ENCODE measurements at places on chromosomes 5 and 9. TPM values are rescaled to one million over a fixed set of nuclear protein-coding genes. Genes with fewer than 3 reads are reported as not detected.

POU5F2 gene
- 0.06 TPM for total RNA-seq

ARL15 gene
- total RNA-seq, result 22.5 TPM

TYRP1 gene
- not detected for total RNA-seq

IL9 gene
- not detected for total RNA-seq

ANXA2R gene
- 0.17 TPM for total RNA-seq

SHB gene
- total RNA-seq, result 12.6 TPM

SLC25A2 gene
- not detected for total RNA-seq

- DNase-seq, result no peak
Observed at GRCh38 chr9:70412832-70413463, 1.5 kb downstream of the KLF9 start.

DNA sequence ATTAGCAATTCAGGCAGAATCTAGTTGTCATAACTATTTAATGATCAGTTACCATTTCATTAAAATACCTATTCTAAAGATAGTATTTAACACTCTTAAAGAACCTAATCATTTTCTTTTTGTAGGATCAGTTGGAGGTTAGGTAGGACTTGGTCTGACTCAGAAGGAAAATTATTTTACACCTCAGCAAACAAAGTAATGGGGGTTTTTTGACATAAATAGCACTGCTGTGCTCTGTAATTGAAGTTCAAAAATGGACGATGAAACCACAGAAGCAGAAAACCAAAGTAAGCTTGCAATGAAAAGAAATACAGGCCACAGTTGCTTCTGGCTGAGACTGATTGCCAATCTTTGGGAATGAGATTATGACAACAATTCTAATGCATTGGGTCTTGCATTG is 187.0 kb upstream of the TRPM3 start:
- DNase-seq, result no peak

DNA sequence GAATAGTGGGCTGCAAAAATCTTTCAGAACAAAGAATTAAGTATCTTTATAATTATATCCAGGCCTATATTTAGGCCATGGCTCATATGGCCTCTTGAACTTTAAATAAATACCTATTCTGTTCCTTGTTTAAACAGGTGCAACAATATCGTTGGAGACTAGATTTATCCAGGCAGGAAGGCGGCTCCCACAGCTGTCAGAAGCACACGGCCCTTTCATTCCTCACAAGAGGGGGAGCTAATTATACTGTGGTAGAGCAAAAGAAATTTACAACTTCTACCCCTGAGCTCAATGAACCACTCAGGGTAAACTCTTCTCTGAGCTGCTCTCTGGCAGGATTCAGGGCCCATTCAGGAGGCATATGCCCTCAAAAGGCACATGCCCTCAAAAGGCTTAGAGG is 31.3 kb downstream of the TMEM174 start:
- no peak for DNase-seq

- no peak for DNase-seq
Observed at GRCh38 chr9:127498298-127498697, 47.0 kb downstream of the LRSAM1 start.

DNA sequence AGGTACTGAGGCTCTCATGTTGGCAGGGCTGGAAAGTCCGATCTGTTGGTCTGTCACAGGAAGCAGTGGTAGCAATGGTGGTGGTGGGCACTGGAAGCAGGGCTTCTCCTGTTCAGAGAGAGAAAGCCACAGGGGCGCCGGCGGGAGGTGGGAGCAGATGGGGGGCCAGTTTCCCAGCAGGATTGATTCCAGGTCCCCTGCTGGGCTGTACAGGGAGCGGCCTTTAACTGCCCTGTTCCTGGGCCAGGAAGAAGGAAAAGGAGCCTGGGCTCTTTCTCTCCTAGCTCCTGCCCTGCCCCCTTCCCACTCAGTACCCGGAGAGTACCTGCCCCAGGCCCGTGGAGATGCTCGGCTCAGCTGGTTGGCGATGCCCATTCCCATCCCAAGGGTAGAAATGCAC is 2.6 kb upstream of the DAB2IP start:
- no peak for DNase-seq

- no peak for DNase-seq
Observed at GRCh38 chr9:22060831-22061383, 51.8 kb upstream of the CDKN2B start.

DNA sequence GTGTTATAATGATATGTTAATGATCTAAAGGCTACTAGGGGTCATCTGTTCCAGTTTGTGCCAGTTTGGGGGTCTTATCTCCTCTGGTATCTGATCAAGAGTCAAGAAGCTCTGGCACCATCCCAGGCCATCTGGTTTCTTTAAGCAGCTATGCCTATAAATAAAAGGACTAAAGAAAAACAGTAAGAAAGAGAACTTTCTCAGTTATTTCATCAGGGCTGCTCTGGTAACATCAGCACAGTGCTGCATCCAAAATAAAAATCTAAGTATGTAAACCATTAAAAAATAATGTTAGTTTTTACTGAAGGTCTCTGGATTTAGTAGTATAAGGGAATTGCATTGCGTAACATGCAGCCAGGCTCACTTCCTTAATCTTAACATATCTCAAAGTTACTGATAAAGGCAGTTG is 185.0 kb downstream of the NR2F1-AS1 start:
- DNase-seq, result no peak

- DNase-seq, result peak; percentile 100
Observed at GRCh38 chr9:136790640-136791515, at the start of gene TMEM141. TMEM141 (plus strand) TSS chr9:136791344; CDS start chr9:136791371, 27 bp downstream.

DNA sequence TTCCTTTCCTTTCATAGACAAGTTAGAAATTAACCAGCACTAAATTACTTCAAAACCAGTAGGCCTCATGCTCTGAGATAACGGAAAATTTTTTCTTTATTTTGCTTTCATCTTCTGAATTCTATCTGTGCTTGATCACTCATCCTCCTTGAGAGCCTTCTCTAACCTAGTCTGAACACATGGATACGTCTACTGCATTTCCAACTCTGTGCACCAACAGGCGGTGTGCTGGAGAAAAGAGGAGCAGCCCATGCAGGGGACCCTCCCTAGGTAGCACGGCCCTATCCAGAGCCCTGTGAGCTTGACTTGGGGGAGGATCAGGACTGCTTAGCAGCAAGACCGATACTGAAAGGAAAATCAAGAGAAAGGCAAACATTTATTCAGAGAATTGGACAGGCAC is 149.8 kb downstream of the AUH start:
- DNase-seq, result no peak

DNA sequence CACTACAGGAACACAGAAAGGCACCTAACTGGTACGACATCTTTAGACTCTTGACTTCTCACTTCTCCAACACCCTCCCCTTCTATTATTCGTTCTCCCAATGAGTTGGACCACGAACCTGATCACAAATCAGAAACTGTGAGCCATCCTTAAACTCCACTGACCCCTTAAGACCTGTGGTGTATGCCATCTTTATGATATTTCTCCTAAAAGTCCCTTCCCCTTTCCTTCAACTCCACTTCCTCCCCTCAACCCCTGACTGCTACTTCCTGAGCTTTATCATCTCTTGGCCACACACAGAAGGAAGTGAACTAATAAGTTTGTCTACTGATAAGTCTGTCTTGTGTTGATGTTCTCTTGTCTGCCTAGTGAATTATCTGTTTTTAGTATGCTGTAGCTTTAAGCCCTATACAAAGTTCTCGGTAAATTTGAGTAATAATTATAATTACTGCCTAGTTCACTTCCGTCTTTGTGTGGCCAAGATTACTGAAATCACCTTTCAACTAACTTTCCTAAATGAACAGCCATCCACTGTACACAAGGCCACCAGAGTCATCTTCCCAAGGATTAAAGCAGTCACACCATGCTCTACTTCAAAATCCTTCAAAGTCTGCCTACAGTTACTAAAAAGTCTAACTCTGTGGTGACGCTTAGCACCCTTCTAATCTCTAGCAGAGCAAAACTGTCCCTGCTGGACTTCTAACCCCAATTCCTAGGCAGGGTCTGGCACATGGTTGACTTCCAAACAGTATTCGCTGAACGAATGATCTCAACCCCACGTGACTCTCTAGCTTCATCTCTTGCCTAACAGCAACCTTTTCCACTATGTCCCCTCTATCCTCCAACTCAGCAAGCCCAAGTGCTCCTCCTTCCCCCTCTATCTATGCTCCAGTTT is 23.2 kb downstream of the ELOVL7 start:
- no peak for DNase-seq

DNA sequence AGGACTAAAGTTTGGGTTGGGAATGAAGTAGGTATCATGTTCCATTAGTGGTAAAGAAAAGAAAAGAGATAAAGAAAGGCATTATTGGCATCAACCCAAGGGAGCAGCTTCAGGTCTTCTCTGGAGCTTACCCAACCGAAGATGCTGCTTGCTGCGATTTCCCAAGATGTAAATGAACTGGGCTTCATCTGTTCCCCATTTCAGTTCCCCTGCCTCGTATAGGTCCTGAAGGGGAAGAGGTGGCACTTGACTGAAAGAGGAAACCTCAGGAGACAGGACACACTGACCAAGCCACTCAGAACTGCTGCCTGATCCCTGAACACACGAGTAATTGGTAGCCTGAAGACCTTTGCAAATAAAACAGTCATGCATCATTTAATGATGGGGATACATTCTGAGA is 24.6 kb downstream of the ANXA6 start:
- DNase-seq, result no peak

- no peak for DNase-seq
Observed at GRCh38 chr9:131724683-131725082, 15.2 kb downstream of the RAPGEF1 start.

GRCh38 chr9:120478208-120478607 is 101.8 kb downstream of the CDK5RAP2 start:
- DNase-seq, result no peak

- no peak for DNase-seq
Observed at GRCh38 chr9:107323836-107324585, 40.9 kb downstream of the RAD23B start.

GRCh38 chr9:37990404-37991015 is 78.5 kb downstream of the SHB start:
- no peak for DNase-seq

DNA sequence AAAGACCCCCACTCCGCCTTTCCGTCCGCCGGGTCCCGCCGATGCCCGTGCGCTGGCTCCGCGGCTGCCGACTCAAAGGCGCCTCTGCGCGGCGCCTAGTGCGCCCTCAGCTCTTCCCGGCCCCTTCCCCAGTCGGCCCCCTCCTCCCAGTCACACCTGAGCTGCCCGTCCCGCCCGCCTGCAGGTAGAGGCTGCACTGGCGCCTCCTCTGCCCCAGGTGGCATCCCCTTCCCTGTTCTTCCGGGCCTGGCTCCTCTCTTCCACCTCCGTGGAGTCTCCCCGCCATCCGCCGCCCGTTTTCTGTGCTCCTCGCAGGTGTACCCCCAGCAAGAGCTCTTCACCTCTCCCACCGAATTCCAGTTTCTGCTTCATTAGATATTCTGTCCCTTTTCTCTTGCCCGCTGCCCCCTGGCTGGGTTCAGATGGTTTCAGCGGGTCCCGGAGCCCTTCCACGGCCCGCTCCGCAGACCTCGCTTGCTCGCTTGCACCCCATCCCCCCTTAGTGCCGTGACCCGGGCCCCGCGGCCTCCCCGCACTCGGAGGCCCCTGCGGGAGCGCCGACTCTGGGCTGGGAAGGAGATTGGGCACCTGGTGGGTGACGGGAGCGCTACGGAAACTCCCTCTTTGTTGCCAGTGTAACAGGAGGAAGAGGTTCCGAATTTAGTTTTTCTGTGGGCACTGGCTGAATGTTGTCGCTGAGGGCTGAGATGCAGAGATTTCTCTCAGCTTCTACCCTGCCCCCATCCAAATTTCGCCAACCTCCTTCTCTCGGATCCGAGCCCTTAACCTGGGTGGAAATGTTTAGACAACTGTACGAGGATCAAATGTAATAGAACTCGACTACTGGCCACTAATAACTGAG is 809 bp downstream of the SLC44A1 start:
- DNase-seq, result peak; percentile 86

GRCh38 chr5:158881091-158881880 is 218.4 kb downstream of the EBF1 start:
- DNase-seq, result no peak

DNA sequence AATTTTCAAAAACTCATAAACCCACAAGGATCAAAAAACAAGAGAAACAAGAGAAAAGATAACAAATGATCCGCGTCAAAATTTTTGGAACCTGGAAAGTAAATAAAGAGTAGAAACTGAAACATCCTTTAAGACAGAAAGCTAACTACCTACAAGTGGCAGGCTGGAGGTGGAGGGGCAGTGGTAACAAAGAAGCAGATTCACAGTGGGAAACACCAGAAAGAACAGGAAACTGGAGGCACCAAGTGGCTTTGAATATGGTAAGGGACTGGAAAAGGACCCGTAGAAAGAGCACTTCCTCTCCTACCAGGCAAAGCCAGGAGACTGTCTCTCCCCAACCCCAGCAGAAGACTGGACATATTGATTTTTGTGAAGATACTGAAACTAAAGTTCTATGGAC is 100.6 kb upstream of the TARS1 start:
- no peak for DNase-seq

DNA sequence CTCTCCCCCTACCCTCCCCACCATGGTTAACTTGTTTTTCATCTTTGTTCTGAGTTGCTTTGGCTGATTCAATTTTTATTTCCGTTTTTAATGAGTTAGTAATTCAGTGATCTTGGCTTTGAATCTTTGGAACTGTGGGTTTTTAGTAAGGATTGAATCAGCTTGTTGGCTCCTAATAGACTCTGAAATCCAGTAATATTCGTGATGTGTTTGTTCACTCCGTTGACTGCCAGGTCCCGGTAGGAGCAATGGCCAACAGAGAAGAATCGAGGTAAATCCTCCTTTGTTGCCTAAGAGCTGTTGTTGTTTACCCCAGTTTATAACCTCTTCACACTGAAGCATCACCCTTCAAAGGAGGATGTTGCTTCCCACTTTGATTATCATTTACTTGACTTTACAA is 92.7 kb downstream of the PCSK1 start:
- DNase-seq, result no peak

DNA sequence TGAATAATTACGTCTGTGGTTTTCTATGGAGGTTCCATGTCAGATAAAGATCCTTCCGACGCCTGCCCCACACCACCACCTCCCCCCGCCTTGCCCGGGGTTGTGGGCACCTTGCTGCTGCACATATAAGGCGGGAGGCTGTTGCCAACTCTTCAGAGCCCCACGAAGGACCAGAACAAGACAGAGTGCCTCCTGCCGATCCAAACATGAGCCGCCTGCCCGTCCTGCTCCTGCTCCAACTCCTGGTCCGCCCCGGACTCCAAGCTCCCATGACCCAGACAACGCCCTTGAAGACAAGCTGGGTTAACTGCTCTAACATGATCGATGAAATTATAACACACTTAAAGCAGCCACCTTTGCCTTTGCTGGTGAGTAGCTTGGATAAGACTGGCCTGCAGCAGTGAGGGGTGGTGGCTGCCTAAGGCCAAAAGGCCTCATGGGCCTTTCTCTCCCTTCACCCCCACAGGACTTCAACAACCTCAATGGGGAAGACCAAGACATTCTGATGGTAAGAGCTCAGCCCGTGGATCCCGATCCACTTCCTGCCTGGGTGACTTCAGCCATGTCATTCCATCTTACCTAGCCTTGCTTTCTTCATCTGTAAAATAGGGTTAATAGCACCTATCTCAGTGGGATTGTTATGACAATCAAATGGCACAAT is at the start of gene IL3:
Gene IL3, plus strand, starts transcription at position 155 of the 661 bp plus-strand sequence. Its CDS starts 52 bp downstream, at position 207.
- peak; percentile 34 for DNase-seq

DNA sequence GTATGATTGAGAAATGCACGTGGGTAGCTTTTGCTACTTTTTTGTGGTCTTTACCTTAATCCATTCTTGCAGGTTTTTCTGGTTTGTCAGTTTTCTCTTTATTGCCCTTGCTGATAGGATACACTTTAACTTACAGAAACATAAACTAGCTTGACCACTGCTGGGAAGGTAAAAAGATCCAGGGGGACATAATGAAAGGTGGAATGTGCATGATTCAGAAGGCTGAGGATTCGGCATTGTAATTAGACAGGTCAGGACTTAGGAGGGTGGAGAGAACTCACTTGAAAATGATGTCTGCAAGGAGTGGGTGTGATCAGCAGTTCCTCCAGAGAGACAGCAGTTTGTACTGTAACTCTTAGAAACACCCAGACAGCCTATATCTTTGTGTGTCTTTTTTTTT is 19.8 kb upstream of the TXNDC8 start:
- no peak for DNase-seq

Measured in H1 (cell line).